ENCODE measurements at places on chromosomes 3 and 15.

GRCh38 chr3:127899766-127900165, 15.3 kb upstream of the KBTBD12 start:
- DNase-seq, result no peak

DNA sequence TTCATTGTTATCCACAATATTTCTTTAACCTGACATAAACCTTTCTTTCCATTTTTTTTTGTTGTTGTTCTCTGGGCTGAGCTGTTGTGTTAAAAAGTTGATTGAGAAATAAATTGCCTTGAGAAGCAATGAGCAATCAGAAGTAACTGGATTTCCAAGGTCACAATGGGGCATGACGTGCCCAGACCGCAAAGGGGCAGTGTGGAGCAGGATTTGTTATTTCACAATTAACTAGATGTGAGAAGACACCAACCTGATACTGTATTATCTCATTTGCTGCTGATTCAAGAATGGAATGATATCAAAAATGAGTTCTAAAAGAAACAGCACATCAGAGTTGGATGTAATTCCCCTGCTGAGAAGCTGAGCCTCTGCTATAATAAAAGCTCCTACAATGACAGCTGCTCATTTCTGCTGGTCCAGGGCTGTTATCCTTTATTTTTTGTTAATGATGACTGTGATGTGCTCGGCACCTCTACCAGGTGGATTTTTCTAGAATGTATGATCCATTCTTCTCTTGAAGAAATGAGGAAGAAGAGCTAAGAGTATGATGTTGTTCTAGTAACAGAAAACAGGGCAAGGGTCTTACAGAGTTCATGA, 28.1 kb downstream of the CPNE4 start:
- DNase-seq, result peak; percentile 28

DNA sequence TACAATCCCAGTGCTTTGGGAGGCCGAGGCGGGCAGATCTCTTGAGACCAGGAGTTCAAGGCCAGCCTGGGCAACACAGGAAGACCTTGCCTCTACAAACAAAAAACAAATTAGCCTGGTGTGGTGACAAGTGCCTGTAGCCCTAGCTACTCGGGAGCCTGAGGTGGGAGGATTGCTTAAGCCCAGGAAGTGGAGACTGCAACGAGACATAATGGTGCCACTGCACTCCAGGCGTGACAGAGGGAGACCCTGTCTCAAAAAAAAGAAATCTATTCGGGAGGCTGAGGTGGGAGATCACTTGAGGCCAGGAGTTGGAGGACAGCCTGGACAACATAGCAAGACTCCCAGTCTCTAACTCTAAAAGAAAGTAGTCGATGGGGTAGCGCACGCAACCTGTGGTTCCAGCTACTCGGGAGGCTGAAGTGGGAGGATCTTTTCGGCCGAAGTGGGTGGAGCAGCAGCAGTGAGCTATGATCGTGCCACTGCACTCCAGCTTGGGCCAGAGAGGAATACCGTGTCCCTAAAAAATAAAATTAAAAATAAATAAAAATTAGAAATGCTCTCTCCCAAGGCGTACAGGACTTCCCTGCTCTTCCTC, 775 bp downstream of the C3orf33 start:
- DNase-seq, result peak; percentile 21

GRCh38 chr3:116951610-116952009, 242.0 kb downstream of the TUSC7 start:
- DNase-seq, result no peak

DNA sequence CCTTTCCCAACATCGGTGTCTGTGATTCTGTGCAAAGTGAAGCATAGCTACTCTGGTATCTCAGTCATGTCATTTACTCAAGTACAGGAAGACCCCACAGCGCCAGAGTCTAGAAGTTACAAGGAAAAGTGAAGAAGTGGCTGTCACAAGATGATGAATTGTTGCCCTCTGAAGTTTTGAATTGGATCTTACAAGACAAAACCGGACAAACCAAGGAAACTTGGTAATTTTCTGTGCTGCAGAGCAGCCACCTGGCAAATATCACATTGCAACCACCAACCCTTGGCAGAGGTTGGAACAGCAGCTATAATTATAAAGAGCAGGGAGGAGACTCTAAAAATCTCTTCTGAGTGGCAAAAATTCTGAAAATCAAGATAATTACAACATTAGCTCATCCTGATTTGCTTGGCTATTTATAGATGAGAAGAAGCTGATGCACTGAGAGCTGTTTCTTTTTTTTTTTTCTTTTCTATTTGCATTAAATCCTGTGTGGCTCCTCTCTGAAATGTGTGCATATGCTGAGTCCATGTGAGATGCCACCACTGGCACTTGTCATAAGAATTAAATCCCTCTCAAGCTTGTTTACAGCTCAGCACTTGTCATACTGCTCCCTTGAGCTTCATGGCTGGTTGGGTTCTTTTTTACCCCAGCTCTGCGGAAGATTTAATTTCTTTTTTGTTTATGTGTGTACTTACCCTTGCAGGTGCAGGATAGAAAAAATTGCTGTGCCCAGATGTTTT, 68.0 kb upstream of the MNS1 start:
- DNase-seq, result no peak

DNA sequence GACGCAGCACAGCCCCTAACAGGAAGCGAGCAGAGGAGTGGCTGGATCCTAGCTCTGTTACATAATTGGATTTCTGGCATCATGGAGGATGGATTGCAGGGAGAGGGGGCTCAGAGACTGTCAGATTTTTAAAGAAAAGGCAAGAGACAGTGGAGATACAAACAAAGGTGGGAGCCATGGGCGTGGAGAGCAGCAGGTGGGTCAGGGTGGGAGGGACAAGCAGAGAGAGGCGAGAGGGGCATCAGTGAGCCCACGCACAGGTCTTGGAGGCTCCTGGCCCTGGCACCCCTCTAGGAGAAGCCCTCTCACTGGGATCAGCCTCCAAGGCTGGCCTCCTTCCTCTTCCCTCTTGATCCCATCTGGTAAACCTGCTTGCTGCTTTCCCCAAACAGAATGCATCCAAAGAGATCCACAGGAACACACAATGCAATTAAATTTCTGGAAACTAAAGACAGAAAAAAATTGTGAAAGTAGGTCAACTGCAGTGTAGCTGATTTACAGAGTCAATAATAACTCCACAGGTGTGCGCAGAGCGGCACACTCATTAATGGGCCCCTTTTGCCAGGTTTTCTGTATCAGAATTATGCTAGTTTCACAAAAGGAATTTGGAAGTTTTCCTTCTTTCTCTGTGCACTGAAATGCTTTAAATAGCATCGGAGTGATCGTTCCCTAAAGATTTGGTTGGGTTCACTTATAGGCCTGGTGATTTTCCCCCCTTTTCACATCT, 66.1 kb downstream of the LSM3 start:
- no peak for DNase-seq

DNA sequence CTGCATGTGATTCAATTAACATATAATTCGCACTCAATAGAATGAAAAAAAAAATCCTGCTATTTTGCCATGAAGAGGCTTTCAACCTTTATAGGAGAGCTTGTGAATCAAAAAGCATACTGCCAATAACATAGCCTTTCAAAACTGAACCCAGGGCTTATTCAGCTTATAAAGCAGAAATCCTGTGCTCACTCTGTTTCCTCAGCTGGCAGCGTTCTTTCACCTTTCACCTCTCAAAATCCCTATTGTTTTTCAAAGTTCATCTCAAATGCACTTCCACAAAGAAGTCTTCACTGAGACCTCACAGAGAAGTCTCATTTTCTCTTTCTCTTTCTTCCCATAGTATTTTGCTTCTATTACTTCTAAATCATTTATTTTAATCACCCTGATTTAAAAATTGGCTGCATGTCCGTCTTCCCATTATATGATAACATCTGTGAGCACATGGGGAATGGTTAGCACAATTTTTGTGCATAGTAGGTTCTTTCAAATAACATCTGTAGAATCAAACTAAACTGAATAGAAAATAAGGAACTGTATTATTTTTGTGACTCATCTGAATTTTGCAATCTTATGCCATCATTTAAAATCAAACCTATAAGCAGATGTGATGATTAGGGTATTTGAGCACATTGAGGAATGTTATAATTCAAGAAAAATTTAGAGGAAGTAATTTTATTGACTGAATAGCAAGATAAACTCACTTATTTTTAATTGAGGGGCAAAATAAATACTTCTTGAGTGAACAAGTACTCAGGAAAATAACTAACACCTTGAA, 373.4 kb downstream of the NLGN1 start:
- peak; percentile 13 for DNase-seq

- peak; percentile 99 for DNase-seq
These were observed 440.7 kb upstream of the THBS1 start for GRCh38 chr15:39140060-39140604.

GRCh38 chr3:30770387-30770786, 124.1 kb downstream of the GADL1 start:
- peak; percentile 88 for DNase-seq

DNA sequence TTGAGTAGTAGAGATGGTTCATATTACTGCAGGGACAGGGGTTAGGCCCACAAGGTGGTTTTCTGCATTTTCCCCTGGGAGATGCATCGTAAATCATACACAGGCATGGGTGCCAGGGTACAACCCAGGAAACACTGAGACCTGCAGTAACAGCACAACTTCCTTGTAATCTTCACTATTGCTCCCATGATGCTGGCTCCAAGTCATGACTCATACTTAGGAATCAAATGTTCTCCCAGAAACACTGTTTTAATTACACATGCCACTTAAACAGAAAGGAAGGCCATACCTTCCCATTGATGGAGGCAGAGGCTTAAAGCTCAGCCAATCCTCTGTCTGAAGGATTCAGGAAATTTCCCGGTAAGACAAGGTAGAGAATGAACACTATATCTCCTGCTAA, 106.5 kb downstream of the ERC2 start:
- peak; percentile 8 for DNase-seq

- DNase-seq, result peak; percentile 87
These were observed 76.0 kb downstream of the ZNF609 start for GRCh38 chr15:64536244-64536836.

- DNase-seq, result no peak
These were observed 97.1 kb upstream of the CHL1 start for GRCh38 chr3:99506-99905.

- no peak for DNase-seq
These were observed 30.6 kb downstream of the PLCH1 start for GRCh38 chr3:155714295-155714718.

GRCh38 chr3:61452535-61453090, 108.8 kb upstream of the PTPRG start:
- peak; percentile 89 for DNase-seq

All from fibroblast of skin of right biceps (primary cell).